ENCODE measurements at places on chromosomes 16 and 17.

DNA sequence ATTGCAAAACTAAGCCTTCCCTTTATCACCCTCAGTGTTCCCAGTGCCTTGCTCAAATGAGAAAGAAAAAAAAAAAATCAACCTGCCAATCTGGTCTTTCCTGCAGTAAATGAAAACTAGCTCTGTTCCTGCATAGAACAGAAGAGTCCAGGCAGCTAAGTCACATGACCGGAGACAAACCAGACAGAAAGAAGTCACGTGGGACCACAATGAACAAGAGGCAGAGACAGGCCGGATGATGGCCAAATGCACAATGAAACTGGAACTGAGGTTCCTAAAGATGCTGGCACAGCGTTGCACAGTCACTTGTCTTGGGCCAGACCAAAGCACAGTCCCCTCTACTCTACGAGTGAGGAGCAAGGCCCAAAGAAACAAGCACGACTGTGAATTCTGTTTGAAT, 172.5 kb downstream of the GRIN2A start:
- no peak for DNase-seq

GRCh38 chr16:52742052-52742451, 195.1 kb upstream of the TOX3 start:
- no peak for DNase-seq

DNA sequence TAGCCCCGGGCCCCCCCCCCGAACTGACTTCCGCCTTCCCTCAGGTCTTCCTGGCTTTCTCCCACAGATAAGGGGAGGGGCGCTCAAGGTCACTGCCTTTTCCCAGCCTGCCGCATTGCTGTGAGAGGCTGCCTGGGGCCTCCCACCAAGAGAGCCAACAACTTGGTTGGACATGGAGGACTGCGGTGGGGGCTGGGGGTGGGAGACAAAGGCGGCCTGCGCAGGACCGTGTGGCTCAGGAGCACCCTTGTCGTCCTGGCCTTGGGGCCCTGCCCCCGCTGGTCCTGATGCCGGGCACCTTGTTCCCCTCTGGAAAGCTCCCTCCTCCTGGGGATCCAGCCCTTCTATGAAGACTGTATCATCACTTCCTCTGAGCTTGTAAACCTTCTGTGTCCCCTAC, 105.6 kb upstream of the FOXF1 start:
- DNase-seq, result no peak

DNA sequence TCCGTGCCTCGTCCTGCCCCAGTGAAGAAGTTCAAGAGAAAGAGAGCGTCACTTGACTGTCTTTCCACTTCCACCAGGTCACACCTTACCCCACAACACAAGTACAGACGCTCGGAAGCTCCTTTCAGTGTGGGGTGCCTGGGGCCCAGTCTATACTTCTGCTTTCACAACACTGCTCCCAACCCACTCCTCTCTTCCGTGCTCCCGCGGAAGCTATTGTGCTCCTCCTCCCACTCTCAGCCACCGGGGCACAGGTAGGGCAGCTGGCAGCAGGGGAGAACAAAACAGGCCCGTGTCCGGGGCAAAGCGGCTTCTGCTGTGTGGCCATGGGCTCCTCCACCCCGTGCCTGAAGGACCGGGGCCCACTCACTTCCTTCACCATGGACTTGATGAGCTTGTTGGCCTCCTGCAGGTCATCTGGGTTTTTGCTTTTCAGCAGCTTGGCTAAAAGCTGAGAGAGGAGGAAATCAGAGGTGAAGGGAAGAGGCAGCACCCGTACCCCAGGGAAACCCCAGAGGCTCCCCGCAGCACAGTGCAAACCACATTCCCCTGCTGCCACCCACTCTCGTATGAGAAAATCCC, 18.9 kb downstream of the GGA3 start:
- DNase-seq, result no peak

GRCh38 chr17:58282442-58282841, 1.7 kb upstream of the MPO start:
- no peak for DNase-seq

- no peak for DNase-seq
Measured at GRCh38 chr16:21659124-21659523, 4.6 kb upstream of the OTOA start.

GRCh38 chr17:337866-338265, 14.7 kb downstream of the RPH3AL start:
- DNase-seq, result no peak

DNA sequence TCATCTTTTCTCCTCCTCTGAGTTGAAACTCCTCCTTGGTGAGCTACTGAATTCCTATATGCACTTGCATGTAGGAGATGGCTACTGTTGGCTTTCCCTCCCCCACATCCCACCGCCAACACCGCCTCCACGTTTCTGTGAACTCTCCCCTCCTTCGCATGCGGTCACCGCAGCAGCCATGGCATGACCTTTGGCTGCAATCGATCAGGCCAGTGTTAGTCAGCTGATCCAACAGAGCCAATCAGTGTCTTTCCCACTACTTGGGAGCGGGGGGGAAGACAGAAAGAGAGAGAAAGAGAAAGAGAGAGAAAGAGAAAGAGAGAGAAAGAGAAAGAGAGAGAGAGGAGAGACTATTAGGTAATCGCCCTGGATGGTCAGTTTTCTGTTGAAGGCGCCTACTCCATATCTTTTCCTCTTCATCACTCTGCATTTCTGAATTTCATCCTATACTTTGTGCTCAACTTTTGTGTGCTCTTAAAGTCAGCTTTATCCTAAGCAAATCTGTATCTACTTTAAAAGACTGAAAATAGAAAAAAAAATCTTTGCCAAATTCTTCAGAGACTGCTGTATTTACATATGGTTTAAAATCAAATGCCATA, 22.7 kb downstream of the ASGR1 start:
- DNase-seq, result no peak

DNA sequence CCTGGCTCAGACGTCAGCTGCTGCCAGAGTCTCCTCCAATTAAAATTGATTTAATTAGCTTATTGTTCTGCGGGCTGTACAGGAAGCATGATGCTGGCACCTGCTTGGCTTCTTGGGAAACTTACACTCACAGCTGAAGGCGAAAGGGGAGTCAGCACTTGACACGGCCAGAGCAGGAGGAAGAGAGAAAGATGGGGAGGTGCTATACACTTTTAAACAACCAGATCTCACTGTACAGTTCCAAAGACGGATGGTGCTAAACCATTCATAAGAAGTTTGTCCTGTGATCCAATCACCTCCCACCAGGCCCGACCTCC, 1.4 kb upstream of the PRDM7 start:
- no peak for DNase-seq

GRCh38 chr17:41865596-41865893, 322 bp upstream of the KLHL11 start:
- DNase-seq, result no peak

DNA sequence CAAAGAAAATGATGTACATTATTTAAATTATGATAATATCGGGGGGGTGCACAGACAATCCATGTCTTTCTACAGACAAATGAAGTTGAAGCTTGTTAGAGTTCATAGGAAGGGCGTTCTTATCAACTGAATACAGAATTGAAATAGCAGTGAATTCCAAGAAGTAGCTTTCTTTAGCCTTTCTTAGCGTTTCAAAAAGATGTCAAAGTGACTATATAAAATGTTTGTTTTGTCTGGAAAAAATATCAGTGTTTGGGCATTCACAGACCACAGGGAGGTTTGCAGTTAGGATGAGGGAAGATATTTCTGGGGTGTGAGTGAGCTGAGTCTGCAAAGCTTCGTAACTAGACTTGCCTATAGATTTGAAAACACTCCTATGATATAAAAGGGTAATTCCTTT, 55.0 kb downstream of the STX8 start:
- no peak for DNase-seq

DNA sequence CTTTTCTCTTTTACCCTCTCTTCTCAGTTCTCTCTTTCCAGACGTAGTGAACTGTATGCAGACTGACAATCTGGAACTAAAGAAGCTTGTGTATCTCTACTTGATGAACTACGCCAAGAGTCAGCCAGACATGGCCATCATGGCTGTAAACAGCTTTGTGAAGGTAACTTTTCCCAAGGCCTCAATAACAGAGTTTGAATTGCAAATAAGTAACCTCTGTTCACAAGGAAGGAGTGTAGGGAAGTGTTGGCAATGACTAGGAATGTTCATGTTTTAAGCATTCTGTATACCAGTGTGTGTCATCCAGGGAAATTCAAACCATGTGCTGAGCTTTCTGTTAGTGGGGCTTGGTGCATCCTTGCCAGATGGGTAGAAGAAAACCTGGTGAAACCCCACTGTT, 18.6 kb downstream of the AP2B1 start:
- peak; percentile 75 for DNase-seq

DNA sequence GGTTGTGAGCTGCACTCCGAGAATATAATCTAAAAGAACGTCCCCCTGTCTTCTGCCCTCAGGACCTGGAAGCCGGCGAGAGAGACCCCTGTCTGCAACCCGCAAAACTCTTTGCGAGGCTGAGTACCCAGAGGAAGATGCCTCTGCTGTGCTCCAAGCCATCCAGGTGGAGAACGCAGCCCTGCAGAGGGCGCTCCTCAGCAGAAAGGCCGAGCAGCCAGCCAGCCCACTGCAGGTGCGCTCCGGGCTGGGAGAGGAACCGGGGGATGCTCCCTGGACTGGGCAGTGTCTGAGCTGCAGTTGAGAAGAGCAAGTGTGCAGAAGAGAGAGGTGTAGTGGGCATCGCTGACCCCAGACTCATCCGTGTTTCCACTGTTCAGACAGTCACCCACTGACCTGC, 148.3 kb downstream of the KATNIP start:
- no peak for DNase-seq

DNA sequence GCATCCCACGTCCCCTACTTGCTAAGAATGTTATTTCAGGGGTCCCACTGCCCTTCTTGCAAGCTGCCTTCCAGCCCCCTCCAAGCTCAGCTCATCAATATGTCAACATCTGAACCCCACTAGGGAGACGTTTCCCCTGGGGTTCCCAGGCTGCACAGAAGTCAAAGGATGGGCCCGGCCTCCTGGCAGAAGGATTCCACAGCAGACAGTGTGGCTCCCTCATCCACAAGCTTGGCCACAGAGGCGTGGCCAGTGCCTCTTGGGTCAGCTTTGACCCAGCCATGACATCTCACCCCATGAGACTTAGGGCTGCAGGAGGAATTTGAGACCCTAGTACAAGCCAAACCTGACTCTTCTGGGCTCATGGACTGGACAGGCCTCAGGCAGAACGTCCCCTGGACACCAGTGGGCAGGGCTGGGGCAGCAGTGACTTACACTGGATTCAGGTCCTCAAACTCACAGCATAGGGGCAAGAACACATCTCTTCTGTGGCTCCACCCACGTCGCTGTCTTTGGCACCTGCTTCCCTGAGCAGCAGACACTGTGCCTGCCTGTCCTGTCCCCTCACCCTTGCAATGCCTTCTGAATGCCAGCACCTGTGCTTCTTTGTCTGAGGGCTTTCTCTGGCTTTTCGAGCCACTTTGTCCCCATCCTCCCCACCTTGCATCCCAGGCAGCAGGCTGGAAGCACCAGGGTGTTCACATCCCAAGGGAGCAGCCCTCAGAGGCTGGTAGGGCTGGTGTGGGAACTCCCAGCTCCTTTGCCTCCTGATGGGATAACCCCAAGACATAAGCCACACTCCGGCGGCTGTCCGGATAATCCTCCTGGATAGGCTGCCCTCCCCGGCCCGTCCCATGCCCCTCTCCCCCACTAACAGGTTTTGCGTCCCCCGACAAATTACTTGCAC, 56.0 kb upstream of the ENPP7 start:
- DNase-seq, result no peak

GRCh38 chr17:77210331-77210730, 69.6 kb downstream of the SEC14L1 start:
- DNase-seq, result no peak

GRCh38 chr16:11957591-11958395, 7.2 kb upstream of the TNFRSF17 start:
- DNase-seq, result no peak

DNA sequence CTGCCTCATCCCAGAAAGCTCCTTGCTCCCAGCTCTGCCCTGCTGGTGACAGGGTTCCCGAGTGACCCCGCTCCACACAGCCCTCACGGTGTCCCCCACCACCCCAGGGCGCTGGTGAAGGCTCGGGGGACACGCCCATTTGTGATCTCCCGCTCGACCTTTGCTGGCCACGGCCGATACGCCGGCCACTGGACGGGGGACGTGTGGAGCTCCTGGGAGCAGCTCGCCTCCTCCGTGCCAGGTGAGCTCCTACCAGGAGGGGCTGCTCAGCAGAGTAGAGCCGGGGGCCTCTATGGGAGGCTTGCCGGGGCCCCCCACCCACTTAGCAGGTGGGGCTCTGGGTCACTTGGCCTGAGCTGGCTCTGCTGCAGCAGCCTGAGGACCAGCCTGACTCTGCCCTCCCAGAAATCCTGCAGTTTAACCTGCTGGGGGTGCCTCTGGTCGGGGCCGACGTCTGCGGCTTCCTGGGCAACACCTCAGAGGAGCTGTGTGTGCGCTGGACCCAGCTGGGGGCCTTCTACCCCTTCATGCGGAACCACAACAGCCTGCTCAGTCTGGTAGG, 11.2 kb downstream of the GAA start:
- DNase-seq, result no peak

DNA sequence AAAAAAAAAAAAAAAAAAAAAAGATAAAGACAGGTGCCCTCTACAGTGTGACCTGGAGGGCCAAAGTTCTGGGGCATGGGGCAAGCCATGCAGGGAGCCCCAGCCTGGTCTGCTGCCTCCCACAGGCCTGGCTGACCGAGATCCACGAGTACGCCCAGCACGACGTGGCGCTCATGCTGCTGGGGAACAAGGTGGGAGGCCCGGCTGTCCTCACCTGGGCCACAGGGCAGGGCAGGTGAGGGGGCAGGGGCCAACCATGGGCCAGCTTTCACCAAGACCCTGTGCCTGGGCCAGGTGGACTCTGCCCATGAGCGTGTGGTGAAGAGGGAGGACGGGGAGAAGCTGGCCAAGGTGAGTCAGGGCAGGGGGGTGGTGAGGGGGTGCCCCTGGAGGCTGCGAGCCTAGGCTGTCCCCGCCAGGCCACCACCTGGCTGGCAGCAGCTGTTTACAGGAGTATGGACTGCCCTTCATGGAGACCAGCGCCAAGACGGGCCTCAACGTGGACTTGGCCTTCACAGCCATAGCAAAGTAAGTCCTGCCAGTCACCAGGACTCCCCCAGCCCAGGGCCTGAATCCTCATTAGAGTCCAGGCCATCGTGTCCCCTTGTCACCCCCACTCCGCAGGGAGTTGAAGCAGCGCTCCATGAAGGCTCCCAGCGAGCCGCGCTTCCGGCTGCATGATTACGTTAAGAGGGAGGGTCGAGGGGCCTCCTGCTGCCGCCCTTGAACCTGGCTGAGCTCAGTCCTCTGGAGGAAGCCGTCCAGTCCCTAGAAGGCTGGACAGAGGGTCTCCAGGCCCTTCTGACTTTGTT, 2.7 kb upstream of the TRAF7 start:
- DNase-seq, result no peak

DNA sequence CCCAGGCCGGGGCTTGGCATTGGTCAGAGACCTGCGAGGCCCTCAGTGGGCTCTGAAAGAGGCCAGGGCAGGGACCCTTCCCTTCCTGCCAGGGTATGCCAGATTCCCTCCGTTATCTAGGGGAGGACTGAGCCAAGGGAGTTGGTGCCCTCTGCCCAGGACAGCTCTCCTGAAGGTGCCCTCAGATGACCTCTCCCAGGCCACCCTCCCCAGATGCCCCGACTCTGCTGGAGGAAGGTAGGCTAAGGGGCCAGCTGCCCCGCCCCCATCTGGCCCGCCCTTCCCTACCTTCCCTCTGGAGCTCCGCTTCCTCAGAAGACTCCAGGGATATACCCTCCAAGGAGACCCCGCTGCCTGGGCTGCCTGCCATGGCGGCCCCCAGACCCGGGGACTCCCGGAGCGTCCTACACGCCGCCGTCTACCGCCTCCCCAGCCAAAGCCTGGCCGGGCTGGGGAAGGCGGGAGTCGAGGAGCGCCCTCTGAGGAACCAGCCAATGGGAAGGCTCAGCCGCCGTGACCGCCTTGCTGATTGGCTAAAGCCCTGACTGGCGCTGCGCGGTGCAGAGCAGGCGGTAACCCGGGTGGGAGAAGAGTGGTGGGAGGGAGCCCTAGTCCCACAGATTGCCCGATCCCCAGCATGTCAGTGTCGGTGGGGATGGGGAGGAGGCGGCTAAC, 7.0 kb downstream of the MPP2 start:
- peak; percentile 100 for DNase-seq
